ENCODE measurements at places on chromosomes 4 and X.

GRCh38 chr4:32601848-32602247 is 1881.7 kb downstream of the PCDH7 start:
- DNase-seq, result no peak

- DNase-seq, result peak; percentile 13
Measured at GRCh38 chrX:154136627-154137161, 7.3 kb upstream of the OPN1LW start.

DNA sequence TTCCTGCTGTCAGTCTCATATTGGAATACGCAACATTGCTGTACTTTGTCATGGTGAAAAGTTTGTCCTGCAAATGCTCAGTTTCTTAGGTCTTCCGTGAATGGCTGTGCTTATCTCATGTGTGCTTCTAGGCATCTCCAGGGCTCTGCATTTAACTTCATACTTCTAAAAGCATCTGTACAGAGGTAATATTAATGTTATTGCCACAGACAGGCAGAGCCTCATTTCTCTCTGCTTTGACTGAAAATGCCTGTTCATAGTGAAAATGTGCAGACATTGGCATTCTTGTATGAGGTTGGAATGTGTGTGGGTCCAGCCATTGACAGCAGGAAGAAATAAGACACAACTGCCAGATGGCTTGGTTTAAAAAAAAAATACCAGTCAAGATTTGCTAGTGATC is 140.1 kb upstream of the TTC29 start:
- DNase-seq, result no peak

DNA sequence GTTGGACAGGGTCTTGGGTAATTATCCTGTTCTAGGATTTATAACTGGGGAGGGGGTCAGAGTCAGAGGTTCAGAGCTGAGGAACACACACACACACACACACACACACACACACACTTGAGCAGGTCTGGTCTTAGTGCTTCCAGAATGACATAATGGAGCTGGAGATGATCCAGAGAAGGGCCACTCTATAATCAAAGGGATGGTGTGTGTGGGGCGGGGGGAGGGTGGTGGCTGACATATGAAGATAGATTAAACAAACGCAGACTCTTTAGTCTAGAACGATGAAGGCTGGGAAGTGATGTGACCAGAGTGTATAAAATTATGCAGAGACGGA is 434 bp upstream of the TMEM255A start:
- DNase-seq, result no peak

- DNase-seq, result no peak
Measured at GRCh38 chr4:148006001-148006400, 274.1 kb downstream of the ARHGAP10 start.

- DNase-seq, result no peak
Measured at GRCh38 chr4:140485939-140486338, 12.2 kb downstream of the MGAT4D start.

All from NCI-H526 treated with DMSO at 0.1 percent for 48 hours (cell line).